ENCODE measurements at places on chromosomes 7 and 10. TPM values are rescaled to one million over a fixed set of nuclear protein-coding genes. Genes with fewer than 3 reads are reported as not detected.

GRCh38 chr10:1150638-1150955, 94.4 kb downstream of the WDR37 start:
- no peak for DNase-seq

GRCh38 chr10:45460235-45460878, 86.3 kb downstream of the ALOX5 start:
- DNase-seq, result no peak

DNA sequence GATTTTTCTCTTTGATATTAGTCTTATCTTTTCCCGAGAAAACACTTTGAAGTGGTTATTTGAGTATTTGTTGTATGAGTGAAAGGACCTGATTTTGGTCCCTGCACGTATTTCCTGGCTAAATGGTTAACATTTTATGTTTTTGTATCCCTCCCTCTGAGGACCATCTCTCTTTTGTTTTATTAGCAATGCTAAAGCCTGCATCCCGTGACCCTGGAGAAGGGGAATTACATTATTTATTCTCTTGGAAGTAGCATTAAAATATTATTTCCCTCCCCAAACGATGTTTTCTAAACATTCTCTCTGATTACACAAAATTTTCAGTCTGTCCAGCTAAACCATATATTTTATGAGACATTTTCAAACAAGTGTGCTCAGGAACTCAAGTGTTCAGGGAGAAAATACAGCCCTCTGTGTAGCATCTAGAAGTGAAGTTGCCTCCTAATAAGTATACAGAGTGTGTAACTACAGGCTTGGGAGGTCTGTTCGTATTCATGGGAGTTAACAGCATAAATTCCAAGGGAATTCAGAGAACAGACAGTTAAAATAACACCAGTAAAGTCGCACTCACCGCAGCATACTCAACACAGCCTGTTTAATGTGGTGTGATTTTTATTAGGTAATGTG, 163.8 kb upstream of the NPVF start:
- no peak for DNase-seq

DNA sequence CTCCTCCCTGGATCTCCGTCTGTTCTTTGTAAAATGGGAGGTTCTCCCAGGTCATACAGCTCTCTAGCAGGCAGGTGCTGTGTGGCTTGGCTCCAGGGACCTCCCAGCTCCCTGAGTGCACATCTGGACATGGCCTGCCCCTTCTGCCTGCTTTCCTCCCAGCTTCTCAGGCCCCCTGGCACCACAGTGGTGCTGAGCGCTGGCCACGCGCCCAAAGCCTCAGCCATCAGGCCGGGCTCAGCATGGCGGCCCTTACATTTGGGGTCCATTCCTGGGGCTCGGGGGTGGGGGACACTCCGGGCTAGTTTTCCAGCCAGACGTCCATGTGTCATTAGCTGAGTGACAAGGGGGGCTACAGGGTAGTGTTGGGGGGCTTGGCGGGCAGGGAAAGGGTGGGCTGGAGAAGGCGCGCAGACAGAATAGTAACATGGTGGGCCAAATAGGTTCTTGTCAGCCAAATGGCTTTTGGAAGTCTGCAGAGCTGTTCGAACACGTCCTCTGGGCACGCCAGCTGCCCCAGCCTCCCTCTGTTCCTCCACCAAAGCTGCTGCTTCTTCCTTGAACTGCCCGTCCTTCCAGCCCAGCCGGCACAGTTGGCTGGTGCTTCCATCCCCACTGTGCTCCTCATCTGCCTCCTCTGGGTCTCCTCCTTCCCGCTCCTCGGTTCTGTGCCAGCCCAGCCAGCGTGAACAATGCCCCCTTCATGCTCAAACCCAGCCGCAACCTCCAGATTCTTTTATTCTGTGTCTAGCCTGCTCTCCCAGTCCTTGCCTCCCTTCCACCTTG, 65.9 kb downstream of the GOLGA7B start:
- DNase-seq, result no peak

DNA sequence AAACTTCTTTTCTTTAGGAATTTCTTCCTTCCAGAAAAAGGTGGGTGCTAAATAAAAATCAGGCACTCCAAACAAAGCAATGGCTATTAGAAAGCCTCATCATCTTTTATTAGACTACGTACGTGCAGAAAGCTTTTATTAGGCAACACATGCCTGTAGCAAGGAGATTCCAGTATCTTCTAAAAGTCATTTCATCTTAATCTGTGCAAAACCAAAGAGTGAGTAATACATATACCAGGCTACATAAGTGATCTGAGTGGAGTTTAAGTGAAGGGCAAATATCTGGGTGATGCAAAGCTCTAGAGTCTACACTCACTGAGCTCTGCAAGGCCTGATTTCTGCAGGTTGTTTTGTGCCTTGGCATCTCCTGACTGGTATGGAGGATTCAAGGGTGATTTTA, 231.7 kb downstream of the ELMO1 start:
- no peak for DNase-seq

DNA sequence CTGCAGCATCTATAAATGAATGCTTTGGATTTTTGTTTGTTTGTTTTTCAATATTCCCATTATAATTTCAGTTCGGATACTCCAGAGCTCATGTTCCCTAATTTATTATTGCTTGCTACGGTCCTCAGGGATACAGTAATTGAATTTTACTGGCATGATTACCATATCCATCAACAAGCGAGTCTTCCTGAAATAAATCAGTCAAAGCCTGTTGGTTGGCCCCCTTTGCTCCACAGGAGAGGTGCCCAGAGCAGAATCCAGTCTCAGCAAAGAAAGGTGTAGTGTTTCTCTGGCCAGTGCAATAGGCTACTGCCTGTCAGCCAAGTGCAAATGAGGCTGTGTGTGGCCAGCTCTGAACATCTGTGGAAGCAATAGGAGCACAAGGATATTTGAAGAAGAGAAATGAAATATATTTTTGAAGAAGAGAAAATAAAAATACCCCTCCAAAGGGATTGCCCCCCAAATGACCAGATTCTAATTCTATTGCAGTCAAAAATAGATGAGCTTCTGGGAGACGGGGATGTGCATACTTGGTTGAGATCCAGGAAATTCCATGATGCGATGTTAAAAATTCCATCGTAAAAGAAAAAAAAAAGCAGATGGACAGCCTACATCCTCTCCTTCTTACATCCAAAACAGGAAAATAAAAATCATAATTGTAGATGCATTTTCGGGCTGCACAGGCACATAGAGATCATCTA, 18.1 kb downstream of the TRIL start:
- DNase-seq, result no peak

DNA sequence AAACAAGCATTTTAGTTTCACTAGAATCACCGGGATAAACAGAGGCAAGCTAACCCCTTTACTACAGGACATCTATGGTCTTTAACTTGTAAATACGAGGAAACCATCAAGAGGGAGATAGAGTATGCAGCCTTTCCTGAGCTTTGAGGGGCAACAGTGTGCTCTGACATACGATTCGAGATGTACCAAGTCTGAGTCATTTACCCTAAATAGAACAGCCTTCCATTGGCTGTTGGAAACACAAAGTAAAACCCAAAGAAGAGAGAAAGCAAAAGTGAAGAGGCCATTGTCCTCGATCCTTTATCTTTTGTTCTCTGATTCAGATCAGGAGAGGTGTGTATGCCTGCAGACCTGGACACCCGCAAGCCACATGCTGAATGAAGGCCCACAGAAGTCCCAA, 289.5 kb downstream of the KCNMA1 start:
- peak; percentile 47 for DNase-seq

- DNase-seq, result peak; percentile 94
Measured at GRCh38 chr7:140541513-140542227, 62.4 kb upstream of the MKRN1 start.

DNA sequence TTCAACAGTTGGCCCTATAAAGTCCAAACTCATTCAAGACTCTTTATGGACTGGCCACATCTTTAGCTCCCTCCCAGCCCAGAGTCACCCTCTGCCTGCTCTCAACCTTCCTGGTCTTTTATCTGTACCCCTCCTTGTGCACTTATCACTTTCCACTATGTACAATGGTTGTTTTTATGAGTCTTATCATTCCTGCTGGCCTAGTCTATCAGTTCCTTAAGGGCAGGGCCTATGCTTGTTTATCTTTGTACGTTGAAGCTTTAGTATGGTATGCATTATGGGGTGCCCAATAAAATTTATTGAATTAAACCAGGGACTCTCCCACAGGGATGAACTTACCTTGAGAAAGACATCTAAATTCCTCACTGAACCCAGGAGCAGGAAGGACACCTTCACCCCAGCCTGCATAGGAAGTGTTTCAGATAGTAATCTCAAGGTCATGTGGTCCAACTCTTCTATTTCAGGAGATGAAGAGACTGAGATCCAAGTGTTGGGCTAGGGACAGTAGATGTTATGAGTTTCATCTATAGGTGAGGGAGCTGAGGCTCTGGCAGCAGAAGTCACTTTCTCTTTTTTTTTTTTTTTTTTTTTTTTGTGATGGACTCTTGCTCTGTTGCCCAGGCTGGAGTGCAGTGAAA, 13.3 kb upstream of the PDCD4 start:
- DNase-seq, result no peak

DNA sequence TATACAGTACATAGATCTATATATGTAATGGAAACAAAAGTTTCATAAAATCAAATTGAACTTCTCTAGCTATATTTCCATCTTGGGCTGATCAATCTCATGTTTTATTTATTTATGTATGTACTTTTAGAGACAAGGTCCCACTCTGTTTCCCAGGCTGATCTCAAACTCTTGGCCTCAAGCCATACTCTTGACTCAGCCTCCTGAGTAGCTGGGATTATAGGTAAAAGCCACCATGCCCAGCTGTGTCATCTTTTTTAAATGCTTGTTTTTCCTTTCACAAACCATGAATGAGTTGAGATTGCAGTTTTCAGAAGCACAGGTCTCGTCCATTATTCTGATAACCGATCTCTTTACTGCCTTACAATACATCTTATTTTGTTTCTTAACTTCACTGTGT, 400.9 kb downstream of the KCNMA1 start:
- peak; percentile 68 for DNase-seq

DNA sequence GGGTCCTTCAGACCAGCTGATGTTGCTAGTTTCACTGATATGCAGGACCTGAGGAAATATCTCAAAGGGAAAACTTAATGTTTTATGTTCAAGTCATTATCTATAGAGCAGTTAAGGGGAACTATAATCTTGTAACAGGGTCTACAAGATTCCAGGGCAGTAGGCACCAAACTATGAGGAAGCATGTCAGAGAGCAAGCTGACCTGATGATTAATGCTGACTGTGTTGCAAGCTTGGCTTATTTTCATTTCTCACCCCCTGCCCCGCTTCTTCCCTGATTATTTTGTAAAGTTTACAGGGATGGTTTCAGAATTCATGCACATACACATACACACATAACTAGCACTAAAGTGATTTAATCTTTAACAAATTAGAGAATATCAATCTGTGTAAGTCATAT, 84.3 kb upstream of the CACNA2D1 start:
- peak; percentile 49 for DNase-seq

DNA sequence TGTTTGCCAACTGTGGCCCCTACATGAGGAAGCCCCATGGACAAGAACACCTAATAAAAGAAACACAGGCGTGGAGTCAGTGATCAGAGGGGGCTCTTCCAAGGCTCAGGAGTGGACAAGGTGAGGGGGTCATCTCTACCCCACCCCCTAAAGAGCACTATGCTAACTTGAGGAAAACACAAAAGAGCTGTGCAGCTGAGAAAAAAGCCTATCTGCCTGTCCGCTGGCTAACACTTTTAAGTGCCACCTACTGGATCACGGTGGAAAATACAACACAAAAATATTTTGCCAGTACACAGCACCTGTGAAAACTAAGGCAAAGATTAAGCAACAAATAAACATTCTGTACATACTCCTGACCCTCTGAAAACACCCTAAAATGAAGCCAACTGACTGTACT, 53.1 kb upstream of the COBL start:
- peak; percentile 17 for DNase-seq

DNA sequence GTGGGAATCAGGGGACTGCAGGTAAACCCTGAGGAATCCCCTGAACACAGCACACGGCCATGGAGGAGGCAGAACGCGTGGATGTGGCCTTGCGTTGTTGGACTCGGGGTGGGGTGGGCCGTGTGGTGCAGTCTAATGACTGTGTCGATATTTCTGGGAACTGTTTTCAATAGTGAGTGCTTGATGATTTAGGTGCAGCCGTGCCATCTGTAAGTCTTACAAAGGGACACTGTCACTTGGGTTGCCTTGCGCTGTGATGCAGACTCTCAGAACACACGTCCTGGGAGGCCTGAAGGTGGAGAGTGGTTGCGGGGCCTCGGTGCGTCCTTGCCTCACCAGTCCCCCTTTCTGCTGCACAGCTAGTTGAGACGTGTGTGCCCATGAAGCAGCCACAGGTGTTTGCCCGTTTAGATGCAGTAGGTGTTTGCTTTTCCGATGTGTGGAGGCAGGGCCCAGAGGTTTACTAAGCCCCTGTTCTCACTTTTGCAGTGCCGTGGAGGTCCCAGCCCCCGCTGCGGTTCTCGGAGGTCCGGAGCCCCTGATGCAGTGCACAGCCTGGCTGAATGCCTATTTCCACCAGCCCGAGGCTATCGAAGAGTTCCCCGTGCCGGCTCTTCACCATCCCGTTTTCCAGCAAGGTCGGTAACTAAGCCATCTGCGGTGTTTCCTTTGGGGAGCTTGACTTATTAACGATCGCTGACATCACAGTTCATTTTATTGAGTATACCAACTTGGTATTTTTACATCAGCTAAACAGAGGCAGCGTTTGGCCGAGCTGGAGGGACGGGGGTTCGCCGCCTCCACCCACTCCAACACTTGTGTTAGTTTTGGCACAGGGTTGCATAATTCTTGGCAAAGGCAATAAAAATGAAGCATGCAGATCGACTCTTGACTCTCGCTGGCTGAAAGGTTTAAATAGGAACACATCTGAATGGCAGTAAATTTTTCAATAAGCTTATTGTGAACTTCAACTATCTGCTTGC, 240.7 kb downstream of the MGMT start:
- peak; percentile 26 for DNase-seq

DNA sequence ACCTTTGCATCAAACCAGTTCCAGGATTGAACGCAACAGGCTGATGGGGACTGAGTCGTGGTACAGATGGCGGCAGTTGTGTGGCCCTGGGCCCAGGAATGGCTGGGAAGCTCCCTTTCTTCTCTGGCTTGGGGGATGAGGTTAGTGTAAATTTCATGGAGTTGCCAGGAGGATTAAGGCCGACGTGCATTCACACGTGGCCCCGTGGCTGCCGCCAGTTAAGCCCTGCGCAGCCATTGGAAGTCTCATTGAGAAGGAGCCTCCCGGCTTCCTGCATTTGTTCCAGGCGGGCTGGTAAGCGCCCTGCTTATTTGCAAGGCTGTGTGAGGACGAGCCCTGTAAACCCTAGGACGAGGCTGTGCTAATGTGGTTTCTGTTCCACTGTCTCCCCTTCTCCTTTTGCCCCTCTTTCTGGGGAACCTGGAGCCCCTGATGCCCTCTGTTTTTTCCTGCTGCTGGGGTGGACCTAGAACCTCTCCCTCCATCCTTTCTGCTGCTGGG, 174.7 kb upstream of the TNRC18 start:
- DNase-seq, result peak; percentile 31

GRCh38 chr7:137329411-137329810, 14.1 kb downstream of the PTN start:
- DNase-seq, result no peak

Gene LRRC4
- total RNA-seq, result 0.38 TPM

Gene GPRIN2
- not detected for total RNA-seq

Gene PAX4
- total RNA-seq, result not detected

Gene ZPBP
- not detected for total RNA-seq
